T-helper 9 cell (primary cell): ENCODE measurements at places on chromosomes 7 and 10.

DNA sequence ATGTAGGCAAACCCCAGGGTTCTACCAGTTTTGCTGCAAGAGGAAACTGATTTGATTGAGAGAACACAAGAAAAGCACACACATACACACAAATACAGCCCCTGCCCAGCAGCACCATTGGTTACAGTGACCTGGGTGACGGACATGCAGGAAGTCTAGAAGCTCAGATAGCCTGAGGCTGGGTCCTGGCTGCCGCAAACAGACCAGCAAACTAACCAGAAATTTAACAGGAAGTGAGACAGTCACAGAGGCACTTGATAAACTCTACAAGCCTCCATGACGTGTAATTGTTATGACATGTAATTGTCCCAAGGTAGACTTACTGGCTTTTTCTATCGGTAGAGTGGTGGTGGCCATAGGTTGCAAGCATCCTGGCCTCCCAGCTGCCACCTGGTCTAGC, 58.9 kb downstream of the PRKAR2B start:
- DNase-seq: no peak

DNA sequence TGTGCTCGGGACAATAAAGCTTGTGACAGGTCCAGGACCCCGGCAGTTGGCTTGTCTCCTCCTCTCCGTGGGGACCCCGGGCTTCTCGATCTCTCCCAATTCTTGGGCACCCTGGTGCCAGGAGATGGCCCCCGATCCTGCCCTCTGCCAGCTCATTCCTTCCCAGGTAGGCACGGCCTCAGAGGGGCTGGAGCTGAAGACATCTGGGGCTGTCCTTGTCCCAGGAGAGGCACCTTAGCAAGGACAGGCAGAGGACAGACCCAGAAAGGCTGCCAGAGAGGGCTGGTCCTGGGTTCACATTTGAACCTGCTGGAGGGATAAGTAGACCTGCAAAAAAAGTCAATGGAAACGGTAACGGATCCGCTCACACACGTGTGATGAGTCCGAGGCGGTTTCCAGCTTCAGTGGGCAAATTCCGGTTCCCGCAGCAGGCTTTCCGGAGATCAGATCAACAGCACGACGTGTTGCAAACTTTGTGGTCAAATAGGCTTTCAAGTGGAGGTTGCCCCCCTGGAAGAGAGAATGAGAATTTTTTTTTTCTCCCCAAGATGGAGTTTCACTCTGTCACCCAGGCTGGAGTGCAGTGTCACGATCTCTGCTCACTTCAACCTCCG, 47.7 kb upstream of the GTF2IRD1 start:
- no peak for DNase-seq

DNA sequence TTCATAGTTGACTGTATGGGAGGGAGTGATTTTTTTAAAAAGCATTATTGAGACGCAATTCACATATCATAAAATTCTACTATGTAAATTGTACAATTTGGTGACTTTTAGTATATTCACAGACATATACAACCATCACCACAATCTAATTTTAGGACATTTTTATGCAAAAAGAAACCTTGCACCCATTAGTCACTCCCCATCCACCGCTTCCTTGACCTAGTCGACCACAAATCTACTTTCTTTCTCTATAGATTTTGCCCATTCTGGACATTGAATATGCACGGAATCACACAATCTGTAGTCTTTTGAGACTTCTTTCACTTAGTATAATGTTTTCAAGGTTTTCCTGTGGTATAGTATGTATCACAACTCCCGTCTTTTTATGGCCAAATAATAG, 54.6 kb downstream of the BLNK start:
- no peak for DNase-seq

GRCh38 chr10:102644066-102644645, at the start of gene TRIM8:
Gene TRIM8 (plus strand): TSS chr10:102644479. CDS start chr10:102644618, 139 bp downstream.
- DNase-seq: peak; percentile 40
